A549 treated with Mapracorat at 1 μM for 4 hours (cell line): ENCODE measurements at places on chromosomes 1 and 21. TPM values are rescaled to one million over a fixed set of nuclear protein-coding genes. Genes with fewer than 3 reads are reported as not detected.

The TFAP2E gene
- 0.31 to 0.83 TPM (median 0.58 TPM) in 5 replicates for total RNA-seq

The UMODL1 gene
- total RNA-seq = not detected in 5 replicates

The TMEM82 gene
- total RNA-seq = not detected in 5 replicates

The LRRC53 gene
- not detected in 5 replicates for total RNA-seq

The BARHL2 gene
- total RNA-seq = not detected in 5 replicates

The LRRC7 gene
- not detected in 5 replicates for total RNA-seq

The TAGLN2 gene
- total RNA-seq = 990 to 1,051 TPM (median 1,033 TPM) in 5 replicates

The FOXD3 gene
- total RNA-seq = 0.32 to 1.0 TPM (median 0.73 TPM) in 5 replicates

The TMEM52 gene
- total RNA-seq = 0.30 to 1.3 TPM (median 0.85 TPM) in 5 replicates

The PTPN22 gene
- not detected in 5 replicates for total RNA-seq

The TNNI3K gene
- 0.22 TPM in 1 of 5 replicates, not detected in the others for total RNA-seq

The MPL gene
- 0.23 TPM in 1 of 5 replicates, not detected in the others for total RNA-seq

The NUP210L gene
- not detected in 5 replicates for total RNA-seq

The RGL1 gene
- total RNA-seq = 0.64 to 0.95 TPM (median 0.82 TPM) in 5 replicates

The GBP7 gene
- total RNA-seq = not detected in 5 replicates

The SLC44A5 gene
- 0.04 to 0.06 TPM (median 0.06 TPM) in 4 of 5 replicates, not detected in the other for total RNA-seq

The MYOC gene
- not detected in 5 replicates for total RNA-seq

The THEM5 gene
- not detected in 5 replicates for total RNA-seq
